ENCODE measurements at places on chromosomes 7 and 10.

- peak; percentile 21 for DNase-seq
These were observed 414.5 kb downstream of the REEP3 start for GRCh38 chr10:63935705-63936104.

DNA sequence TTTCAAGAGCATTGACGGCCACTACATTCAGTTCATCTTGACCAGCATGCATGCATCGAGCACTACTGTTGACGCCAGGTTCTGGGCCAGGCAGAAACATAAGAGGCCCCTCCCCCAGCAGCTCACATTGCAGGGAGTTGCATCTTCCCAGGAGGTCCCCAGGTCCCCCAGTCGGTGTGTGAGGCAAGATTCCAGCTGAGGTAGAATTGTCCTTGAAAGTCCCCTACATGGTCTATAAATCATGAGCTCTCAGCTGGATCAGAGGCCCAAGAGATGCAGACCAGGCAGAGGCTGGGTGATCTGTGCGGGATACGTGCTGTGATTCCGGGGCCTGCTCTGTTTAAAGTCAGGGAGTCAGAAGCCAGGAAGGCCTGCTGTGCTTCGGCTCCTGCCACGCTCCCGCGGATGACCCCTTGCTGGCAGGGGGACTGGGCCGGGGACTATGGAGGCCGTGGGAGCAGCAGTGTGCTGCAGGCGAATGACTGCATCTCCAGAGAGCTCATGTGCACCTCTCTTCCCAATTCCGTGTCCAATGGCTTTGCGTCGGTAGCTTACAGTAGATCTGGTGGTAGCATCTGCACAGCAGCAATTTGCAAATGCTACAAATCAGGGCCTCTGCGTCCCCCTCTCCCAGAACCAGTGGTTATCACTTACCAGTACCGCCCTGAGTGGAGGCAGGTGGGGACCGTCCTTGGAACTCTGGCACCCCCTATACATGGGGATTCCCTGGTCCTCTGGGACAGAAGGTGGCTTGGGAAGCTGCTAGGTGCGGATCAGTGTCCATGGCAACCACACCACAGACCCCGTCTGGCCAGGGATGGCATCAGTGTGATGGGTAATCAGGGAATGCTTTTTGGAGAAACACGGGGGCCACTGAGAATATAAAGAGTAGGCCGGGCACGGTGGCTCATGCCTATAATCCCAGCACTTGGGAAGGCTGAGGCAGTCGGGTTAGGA lies 93.6 kb downstream of the RGS10 start:
- DNase-seq, result no peak

DNA sequence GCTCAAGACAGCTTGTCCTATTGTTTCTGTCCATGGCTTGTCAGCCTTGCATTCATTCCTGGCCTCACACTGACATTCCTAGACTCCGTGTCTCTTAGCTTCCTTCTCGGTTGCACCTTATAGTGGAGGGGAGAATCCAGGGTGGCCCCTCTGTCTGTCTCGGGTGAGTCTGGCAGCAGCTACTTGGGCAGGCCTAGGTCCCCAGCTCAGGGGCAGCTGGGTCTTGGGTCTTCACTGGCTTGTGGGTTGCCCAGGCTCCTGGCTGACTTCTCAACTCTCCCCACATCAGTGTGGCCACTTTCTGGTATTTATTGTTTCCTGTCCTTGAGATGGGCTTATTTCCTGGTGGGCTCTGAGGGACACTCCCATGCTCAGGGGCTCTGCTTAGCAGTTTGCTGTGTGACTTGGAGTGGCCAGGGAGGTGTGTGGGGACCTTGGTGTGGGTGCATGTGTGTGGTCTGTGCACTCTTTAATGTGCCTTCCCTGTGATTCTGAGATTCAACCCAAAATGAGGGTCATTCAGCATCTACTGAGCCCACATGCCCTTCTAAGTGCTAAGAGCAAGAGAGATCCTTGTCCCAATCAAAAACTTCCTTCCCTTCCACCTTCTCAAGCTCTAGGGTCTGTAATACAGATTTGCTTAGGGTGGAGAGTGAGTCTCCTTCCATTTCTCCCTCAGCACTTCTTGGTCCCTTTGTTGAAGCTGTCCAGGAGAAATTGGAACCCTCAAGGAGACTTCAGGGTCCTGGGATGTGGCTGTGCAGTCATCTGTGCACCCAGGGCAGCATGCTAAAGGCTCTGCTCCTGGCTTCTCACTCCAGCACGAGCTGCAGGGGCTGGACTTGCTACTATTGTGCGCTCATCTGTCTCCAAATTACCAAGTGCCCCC lies 20.1 kb downstream of the UPP1 start:
- DNase-seq, result no peak

DNA sequence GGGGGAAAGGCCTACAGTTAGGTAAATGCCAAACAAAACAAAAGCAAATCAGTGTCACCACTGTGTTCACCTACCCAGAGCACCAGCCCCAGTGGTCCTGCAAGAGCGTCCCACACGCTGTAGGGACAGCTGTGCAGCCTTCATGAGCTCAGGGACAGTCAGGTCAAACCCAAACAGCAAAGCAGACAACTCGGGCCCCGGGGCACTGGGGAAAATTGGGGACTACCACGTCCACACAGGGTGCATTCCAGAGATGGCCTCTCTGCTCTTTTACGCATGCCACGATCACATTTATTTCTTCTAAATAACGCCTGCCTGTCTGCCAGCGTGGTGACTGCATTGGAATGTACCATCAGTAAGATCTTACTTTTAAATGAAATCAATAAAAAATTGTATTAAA lies 21.7 kb downstream of the EBF3 start:
- no peak for DNase-seq

DNA sequence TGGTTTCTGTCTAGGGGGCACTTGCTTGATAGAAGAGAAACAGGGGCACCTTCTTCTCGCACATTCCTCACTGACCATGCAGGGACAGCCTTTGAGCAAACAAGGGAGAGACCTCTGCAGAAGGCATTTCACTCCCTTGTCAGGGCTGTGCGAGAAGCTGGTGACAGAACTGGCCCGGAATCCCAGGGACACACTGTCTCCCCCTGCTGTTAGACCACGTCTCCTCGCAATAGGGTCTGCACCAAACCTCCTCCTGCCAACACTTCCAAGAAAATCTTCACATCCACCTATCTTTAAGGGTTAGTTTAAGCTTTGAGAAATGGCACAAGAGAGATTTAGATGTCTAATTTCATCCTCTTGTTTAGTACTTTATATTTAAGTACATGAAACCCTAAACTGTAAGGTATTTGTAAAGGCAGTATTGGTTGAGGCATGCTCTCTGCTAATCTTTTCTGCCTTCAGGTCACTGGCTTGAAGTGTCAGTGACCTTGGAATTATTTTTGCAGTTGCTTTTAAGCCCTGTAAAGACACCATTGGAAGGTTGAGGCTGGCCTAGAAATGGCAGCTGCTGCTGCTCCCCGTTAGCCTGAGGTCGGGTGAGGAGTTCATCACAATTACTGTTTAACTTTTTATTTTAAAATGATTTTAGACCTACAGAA lies 37.0 kb downstream of the RBM20 start:
- DNase-seq, result peak; percentile 49

DNA sequence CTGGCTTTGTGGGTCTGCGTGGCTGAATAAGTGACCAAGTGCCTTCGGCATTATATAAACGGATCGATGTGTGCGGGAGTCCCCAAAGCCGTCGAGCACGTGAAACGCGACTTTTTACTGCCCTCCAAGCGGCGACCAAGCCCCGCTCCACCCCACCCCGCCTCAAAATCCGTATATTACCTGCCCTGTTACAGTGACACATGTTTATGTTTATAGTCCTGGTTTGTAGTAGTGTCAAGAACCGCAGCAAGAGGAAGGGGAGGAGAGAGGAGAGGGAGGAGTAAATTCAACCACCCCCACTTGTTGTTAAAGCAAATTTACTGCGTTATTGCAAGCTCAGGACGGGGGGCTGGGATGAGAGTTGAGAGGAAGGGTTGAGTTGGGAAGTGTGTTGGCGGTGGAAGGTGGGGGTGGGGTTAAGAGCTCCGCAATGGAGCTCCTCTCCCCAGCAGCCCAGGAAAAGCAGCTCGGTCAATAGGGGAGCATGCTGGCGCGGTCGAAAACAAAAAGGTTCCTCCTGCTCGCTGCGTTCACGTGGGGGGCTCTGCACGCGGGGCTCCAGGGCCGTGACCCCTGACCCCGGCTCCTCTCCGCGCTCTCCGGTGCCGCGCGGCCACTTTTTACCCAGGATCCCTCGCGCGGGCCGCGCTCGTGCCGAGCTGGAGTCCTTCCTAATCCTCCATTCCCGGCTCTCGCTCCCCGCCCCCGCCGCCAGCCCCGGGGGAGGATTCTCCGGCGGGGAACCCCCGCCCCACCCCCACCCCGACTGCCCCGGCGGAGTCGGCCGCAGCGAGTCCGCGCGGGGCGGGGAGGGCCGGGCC lies at the start of gene SKIDA1:
Gene SKIDA1, minus strand, starts transcription at position 316 of the 821 bp plus-strand sequence. CDS start 7,860 bp downstream, outside the sequence.
- peak; percentile 94 for DNase-seq

DNA sequence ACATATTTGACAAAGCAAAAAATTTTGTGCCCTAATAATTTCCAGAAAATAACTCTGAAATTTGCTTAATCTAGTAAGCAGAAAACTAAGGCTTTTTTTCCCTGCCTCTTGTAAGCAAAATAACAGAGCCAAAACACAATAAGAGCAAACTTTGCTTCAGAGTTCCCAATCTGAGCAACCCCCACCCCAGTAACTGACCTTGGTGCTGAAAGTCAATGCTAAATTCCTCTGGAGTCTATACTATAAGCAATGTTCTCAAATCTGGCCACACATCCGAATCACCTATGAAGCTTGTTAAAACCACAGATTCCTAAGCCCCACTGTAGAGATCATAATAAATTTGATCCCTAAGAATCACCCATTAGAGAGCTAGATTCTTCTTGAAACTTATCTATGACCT lies 150.5 kb downstream of the ELAPOR2 start:
- peak; percentile 36 for DNase-seq

DNA sequence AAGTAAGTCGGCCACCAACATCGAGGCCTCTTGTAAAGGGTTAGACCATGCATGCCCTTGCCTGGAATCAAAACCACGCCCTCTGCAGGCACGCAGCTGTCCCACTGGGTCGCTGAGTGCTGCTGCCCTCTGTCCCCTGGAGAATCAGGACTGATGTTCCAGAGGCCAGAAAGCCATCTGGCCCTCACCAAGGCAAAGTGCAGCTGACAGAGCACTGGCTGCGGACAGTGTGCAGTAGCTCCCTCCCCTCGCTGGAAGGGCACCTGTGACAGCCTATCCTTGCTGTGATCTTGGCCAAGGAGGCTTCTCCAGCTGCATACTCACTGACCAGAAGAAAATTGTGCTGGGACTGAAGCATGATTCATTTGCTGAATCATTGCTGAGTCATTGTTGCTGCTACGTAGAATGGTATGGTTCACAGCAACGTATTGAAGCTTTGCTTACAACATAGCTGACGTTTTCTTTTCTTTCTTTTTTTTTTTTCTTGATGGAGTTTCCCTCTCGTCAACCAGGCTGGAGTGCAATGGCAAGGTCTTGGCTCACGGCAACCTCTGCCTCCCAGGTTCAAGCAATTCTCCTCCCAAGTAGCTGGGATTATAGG lies 30.4 kb downstream of the DDC start:
- DNase-seq, result peak; percentile 93

- no peak for DNase-seq
These were observed 79.8 kb upstream of the ARID5B start for GRCh38 chr10:61821693-61822092.

GRCh38 chr10:103499881-103500280 lies 6.4 kb downstream of the NEURL1 start:
- DNase-seq, result no peak

DNA sequence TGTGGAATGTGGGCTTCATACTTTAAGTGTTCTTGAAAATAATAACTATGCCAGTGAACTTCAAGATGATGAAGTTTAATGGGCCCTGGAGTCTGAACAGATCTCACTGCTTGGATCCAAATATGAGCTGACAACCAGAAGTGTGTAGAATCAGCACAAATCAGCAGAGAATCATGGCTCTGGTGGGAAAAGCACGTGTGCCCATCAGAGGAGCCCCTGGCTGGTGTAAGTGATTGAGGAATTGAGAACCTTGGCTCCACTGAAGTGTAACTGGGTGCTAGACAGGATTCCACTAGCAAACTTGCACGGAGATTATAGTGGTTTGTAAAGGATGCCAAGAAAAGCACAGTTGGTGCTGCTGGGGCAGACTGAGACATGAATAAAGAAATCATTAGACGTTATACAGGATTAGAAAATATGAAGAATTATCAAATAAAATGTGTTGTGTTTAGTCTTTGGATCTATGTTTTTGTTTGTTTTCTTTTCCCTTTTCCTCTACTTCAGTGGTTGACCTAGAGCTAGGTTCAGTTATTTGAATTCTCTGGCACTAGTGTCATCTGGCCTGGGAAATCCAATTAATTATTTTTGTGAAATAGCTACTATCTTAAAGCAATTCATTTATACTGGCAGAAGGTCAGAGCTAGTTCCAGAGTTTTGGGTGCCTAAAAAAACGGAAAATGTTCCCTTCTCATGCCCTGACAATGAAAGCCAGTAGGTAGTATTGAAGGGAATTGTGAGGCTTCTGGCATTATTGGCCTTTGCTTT lies 175.7 kb upstream of the MEOX2 start:
- no peak for DNase-seq

DNA sequence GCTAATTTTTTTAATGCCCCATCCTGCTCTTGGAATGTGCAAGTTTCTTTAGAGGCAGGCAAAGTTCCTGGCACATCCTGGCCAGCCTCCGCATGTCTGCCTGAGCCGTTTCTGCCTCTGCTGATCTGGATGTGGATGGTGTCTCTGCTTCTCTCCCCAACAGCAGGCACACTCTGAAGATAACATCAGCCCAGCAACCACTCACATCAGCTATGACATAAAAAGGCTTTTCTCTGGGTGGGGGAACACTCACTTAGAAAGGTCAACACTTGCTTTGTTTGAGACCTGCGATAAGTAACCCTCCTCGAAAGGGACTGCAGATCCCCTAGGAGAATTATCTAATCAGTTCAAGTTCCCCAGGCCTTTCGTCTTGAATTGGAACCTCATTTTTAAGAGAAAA lies 142.9 kb downstream of the FGFR2 start:
- no peak for DNase-seq

DNA sequence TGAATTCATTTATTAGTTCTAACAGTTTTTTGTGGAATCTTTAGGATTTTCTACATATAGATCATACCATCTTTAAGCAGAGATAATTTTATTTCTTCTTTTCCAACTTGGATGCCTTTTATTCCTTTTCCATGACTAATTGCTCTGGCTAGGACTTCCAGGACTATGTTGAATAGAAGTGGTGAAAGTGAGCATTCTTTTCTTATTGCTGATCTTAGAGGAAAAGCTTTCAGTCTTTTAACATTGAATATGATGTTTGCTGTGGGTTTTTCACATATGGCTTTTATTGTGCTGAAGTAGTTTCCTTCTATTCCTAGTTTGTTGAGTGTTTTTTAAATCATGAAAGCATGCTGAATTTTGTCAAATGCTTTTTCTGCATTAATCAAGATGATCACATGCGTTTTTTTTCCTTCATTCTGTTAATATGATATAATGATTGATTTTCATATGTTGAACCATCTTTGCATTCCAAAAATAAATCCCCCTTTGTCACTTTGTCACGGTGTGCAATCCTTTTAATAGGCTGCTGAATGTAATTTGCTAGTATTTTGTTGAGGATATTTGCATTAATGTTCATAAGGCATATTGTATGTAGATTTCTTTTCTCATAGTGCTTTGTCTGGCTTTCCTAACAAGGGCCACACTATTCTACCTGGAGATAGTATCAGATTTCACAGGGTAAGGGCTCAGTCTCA lies 92.9 kb downstream of the ZNF467 start:
- DNase-seq, result peak; percentile 84
